ENCODE measurements at places on chromosomes 2 and 18.

- peak; percentile 94 for DNase-seq
Observed at GRCh38 chr2:218962859-218963492, 3.5 kb downstream of the CDK5R2 start.

GRCh38 chr2:45837812-45838341 is 186.4 kb downstream of the PRKCE start:
- no peak for DNase-seq

DNA sequence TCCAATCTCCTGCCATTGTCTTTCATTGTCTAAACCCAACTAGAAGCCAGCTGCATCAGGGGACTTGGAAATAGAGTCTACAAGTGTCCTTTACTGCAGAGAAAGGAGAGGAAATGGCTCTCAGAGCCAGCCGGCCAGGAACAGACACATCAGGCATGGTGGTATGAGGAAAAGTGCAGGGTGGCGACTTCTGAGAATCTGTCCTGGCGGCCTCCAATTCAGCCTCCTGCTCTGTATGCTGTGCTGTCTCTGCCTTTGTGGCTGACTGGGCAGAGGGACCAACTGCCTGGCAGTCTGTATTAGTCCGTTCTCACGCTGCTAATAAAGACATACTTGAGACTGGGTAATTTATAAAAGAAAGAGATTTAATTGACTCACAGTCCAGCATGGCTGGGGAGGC is 36.8 kb upstream of the AQP4 start:
- DNase-seq: no peak

GRCh38 chr2:165469417-165469816 is at the start of gene CSRNP3:
Gene CSRNP3, plus strand, starts transcription at chr2:165469698. Its CDS starts 125,368 bp downstream, at chr2:165595066.
- DNase-seq: peak; percentile 97

GRCh38 chr2:179268277-179268925 is 3.8 kb upstream of the SESTD1 start:
- peak; percentile 23 for DNase-seq

DNA sequence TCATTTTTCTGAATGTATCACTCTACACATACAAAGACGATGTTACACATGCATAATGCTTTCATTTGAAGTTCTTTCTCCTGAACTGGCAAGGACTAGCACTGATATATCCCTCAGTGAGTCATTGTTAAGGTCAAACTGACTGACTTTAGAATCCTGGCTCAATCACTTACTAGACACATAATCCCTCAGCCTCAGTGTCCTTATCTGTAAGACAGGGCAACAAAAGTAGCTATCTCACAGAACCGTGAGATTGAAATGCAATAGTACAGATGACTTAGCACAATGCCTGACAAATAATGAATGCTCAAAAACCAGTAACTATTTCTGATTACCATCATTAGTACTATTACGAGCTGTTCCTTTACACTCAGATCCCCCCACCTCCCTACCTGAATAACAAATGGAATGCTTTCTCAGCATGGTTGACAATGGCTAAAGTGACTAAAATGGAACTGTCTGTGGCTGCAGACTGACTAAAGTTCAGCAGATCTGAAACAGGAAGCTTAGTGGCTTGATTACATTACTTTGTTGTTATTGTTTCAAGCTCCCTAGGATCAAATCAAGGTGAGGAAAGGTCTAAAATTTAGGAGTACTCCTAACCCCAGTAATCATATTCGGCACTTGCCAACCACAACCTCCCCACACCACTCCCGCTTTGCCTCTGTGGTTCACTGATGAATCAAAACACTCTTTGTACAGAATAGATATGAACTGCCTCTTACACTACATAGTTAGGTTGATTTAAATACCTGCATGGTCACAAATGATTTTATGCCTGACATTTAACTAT is 35.8 kb upstream of the CACNB4 start:
- DNase-seq: no peak

GRCh38 chr2:132632000-132632649 is 37.9 kb downstream of the LYPD1 start:
- DNase-seq: no peak

DNA sequence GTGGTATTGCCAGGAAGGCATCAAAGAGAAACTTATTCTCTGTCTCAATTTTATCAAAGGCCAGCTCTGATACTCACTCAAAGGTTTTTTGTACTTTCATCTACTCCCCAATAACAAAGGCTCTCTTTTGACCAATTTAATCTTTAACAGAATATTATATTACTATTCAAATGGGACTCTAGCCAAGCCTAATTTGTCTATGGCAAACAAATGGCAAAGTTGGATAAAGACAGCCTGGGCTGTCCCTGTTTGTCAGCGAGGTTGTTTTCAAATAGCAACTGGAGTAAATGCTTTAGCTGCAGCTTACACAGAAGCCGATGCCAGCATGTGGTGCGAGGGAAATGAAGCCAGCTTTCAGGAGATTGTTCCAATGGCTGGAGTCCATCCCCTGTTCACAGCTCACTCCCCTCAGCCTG is 80.1 kb upstream of the CTNNA2 start:
- no peak for DNase-seq

GRCh38 chr2:119826370-119826961 is 66.7 kb downstream of the PTPN4 start:
- DNase-seq: no peak

- DNase-seq: no peak
Observed at GRCh38 chr2:62293151-62293489, 97.2 kb downstream of the B3GNT2 start.

GRCh38 chr18:11042247-11042646 is 107.1 kb downstream of the PIEZO2 start:
- no peak for DNase-seq

- DNase-seq: no peak
Observed at GRCh38 chr2:231379266-231380215, 16.0 kb upstream of the B3GNT7 start.

GRCh38 chr18:35713545-35713944 is 132.0 kb downstream of the GALNT1 start:
- no peak for DNase-seq

DNA sequence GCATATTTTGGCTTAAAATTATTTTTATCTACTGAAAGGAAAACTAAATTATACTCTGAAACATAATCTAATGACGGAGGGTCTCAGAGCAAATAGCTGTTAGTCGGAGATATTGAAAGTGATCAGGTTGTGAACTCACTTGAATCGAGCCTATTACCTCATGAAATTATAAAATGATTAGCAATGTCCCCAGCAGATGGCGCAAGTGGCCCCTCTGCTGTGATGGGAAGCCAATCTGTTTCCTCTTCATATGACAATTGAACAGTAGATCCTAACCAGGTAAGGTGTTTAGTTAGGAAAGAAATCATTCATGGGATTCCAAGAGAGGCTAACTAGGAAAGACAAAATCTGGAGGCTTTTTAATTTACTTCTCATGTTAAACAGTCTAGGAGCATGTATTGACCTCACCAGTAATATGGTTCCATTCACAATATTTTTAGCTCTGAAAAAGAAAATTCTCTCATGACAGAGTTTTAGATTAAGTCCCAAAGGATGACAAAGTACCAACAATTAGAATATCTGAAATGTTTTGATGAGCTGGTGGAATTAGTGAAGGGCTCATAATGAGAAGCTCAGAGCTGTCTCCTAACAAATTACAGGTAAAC is 29.9 kb upstream of the MPPE1 start:
- DNase-seq: peak; percentile 63

DNA sequence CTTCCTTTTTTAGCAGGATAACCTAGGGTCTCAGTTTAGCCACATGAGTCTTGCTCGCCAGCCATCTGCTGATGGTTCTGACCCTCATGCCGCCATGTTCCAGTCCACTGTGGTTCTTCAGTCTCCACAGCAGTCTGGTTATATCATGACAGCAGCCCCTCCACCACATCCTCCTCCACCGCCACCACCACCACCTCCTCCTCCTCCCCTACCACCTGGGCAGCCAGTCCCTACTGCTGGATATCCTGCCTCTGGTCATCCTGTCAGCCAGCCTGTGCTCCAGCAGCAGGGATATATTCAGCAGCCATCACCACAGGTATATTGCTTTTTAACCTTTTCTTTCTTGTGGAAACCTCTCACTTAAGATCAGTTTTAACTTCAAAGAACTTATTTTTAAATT is 89.9 kb upstream of the UBXN4 start:
- no peak for DNase-seq

DNA sequence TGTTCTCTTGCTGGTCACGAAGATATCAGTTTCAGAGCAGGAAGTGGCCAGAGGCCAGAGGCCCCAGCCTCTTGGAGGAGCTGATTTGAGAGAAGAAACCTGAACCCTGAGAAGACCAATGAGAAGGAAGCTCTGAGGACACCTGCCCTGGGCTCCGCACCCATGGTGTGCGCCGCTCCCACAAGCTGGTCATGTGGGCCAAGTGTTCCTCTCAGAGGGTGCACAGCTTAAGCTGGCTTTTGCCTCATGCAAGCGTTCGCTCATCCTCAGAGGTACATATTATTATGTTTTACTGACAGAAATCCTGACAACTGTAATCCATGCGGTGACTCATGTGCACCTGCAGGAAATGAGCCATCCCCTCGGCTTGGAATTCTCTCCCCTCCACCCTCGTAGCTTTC is 316.1 kb upstream of the MYT1L start:
- no peak for DNase-seq

DNA sequence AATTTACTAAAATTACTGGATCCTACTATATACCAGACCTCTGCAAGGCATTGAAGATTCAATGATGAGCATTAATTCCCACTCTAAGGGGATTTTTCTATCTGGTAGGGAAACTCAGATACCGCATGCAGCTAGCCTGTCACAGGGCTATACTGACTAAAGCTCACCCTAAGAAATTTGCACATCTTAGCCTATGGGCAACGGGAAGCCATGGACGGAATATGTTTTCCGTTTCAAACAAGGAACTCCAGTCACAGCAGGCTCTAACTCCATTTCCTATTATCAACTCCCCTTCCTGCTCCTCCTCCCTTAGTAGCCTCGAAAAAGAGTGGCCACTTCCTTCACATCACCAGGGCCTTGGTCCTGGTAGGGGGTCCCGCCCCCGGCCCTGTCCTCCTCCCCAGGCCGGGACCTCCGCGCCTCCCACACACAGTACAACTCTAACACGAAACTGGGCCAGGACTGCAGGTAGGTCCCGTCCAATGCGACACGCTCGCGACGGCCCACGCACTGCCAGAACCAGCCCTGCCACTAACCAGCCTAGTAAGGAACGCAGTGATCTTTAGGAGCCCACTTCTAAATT is 659 bp upstream of the COX5B start:
- peak; percentile 5 for DNase-seq

GRCh38 chr2:164061129-164061746 is 325.4 kb upstream of the FIGN start:
- DNase-seq: peak; percentile 42

DNA sequence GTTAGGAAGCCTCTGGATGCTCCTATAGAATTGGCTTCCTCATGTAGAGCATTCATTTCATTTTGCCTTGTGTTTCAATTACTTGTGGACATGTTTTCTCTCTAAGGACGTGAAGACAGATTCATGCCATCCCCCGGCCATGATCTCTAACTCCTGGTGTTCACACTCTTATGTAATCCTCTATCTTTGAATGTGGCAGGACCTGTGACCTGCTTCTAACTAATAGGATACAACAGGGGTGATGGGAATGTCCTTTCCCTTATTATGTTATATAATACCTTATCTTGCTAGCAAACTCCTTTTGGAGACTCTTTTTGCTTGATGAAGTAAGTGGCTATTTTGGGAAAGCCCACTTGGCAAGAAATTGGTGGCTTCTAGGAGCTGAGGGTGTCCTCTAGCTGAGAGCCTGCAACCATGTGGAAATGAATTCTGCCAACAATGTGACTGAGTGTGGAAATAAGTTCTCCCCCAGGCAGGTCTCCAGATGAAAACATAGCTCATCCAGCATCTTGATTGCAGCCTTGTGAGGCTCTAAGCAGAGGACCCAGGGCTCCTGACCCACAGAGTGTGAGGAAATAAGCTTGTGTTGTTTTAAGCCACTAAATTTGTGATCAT is 13.8 kb downstream of the DPYSL5 start:
- DNase-seq: no peak

- no peak for DNase-seq
Observed at GRCh38 chr2:42410742-42411514, 49.9 kb upstream of the COX7A2L start.

DNA sequence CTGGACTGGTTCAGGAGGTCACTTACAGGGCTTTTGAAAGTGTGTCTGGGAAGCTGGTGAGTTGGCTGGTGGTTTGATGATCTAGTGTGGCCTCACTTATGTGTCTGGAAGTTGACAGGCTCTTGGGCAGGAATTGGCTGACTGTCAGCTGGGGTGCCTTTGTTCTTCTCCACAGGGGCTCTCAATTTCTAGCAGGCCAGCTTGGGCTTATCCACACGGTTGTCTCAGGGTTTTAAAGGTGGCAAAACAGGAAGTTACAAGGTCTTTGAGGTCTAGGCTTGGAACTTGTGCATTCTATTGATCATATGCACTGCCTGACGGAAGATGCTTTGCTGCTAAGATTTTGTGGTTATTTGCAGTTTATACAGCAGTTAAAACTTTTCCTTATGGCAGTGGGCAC is 52.0 kb upstream of the CELF4 start:
- no peak for DNase-seq

DNA sequence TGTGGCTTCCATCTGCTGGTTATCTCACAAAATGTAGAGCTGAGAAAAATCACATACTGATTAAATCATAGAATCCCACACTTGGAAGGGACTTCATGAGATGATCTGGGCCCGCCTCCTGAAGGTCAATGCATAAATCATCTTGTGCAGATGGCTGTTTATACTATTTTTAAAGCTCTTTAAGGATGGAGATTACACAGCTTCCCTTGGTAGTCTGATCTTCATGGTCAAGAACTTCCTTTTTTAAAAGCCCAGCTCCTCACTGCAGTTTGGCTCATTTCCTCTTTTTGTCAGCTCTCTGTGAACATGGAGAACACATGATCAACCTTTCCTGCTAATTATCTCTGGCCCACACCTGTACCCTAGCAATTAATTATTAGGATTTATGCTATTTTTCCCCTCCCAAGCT is 25.9 kb downstream of the GCG start:
- DNase-seq: no peak

DNA sequence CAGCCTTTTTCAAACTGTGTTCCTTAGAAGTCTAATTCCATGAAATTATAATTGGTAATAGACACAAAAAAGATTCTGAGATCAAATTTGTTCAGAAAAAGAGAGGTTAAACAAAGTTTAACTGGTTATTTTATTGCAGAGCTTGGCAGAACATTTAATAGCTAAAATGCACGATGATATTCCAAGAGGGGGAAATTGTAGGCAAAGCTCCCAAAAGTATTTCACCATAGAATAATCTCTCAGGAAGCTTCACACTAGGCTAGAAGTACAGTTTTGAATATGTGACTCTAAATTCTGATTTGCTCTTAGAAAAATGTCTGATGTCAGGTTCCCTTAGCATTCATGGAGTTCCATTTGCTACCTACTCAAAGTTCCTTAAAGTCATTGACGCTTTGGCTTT is 292.4 kb upstream of the SETBP1 start:
- no peak for DNase-seq

GRCh38 chr2:31086590-31086989 is 51.6 kb downstream of the GALNT14 start:
- DNase-seq: no peak

Data from NCI-H748 treated with DMSO at 0.1 percent for 48 hours (cell line).